ENCODE measurements at places on chromosomes 13 and 19. TPM values are rescaled to one million over a fixed set of nuclear protein-coding genes. Genes with fewer than 3 reads are reported as not detected.

The C19orf67 gene
- not detected for total RNA-seq

The KMT2B gene
- total RNA-seq, result 7.1 TPM

The GPR4 gene
- 0.36 TPM for total RNA-seq

DNA sequence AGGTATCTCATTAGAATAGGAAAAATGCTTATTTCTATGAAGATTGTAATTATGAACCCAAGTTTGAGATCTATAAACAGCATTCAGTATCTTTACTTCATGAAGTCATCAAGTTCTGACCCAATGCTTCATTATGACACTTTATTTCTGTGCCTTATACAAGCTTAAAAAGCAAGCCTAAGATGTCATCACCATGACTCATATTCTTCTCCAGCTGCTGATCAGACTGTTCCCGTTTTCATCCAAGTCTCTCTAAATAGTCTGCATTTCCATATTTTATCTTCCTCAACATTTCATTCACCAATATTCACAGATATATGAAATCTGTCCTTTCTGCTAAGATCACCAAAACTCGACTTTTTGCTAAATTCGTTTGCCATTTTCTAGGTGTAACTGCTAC, 1247.2 kb upstream of the PRR20A start:
- DNase-seq, result no peak

The ZNF528 gene
- total RNA-seq, result 106 TPM

DNA sequence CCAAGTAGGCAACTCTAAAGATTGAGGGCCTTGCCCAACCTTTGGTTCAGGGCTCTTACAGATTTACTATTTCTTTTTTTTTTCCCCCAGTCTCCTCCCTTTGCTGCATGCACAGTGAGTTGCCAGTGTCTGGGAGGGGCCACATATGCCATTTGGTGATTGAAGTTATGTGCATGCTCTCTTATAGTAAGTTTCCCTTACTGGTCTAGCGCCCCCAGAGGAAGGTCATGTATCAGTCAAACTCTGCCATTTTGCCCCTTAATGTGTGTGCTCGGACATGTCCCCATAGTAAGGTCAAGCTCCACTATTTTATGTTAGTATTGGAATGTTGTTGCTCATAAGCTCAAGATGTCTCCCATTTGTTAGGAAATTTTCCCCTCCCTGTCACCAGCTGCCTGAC, 1138.0 kb upstream of the SLC10A2 start:
- DNase-seq, result no peak

The MEIS3 gene
- total RNA-seq, result 36.2 TPM

The DMKN gene
- 4.2 TPM for total RNA-seq

- no peak for DNase-seq
Observed at GRCh38 chr13:44241638-44242037, 132.0 kb upstream of the SERP2 start.

- no peak for DNase-seq
Observed at GRCh38 chr19:50562329-50562728, 5.9 kb downstream of the LRRC4B start.

DNA sequence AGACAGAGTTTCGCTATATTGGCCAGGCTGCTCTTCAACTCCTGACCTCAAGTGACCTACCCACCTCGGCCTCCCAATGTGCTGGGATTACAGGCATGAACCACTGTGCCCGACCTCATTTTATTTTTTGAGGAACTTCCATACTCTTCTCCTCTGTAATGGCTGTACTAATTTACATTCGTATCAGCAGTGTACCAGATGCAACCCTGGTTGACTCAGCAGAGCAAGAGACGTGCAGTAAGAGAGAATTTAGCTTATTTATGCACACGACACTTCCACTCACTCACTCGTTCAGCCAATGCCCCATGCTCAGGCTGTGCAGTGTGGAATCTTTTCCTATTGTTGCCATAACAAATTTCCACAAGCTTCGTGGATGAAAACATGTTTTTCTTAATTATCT, 6.9 kb downstream of the KIR3DL3 start:
- no peak for DNase-seq

The SERPINE3 gene
- 0.27 TPM for total RNA-seq

- DNase-seq, result no peak
Observed at GRCh38 chr13:24495151-24495729, 17.3 kb downstream of the PARP4 start.

The CGB3 gene
- not detected for total RNA-seq

The KCNN4 gene
- 0.36 TPM for total RNA-seq

- no peak for DNase-seq
Observed at GRCh38 chr13:81987159-81987558, 1646.2 kb upstream of the SPRY2 start.

- DNase-seq, result no peak
Observed at GRCh38 chr19:42207767-42208271, 9.7 kb downstream of the DEDD2 start.

GRCh38 chr19:9877780-9878510, 42.8 kb downstream of the PIN1 start:
- no peak for DNase-seq

GRCh38 chr13:26653310-26653709, 95.8 kb downstream of the WASF3 start:
- no peak for DNase-seq

The IFNL1 gene
- not detected for total RNA-seq

The CEBPA gene
- 2.2 TPM for total RNA-seq

DNA sequence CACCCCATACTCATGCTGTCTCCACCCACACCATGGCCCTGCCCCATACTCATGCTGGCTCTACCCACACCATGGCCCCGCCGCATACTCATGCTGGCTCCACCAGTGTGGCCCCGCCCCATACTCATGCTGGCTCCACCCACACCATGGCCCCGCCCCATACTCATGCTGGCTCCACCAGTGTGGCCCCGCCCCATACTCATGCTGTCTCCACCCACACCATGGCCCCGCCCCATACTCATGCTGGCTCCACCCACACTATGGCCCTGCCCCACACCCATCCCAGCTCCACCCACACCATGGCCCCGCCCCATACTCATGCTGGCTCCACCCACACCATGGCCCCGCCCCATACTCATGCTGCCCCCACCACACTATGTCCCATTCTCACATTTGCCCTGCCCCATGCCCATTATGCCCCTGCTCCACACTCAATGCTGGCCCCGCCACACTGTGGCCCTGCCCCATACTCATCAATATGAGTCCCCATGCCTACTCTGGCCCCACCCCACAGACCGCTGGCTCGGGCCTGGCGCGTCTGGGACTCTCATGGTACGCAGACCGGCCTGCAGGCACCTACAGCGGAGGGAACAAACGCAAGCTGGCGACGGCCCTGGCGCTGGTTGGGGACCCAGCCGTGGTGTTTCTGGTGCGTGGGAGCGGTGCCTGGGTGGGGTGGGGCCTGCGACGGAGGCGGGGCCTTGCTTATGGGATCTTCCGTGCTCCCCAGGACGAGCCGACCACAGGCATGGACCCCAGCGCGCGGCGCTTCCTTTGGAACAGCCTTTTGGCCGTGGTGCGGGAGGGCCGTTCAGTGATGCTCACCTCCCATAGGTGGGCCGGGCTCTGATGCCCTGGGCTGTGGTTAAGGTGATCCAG, 3.7 kb upstream of the ARHGAP45 start:
- no peak for DNase-seq

The ERICH6B gene
- 0.27 TPM for total RNA-seq

The PTH2 gene
- not detected for total RNA-seq

GRCh38 chr19:9354651-9355050, 8.2 kb upstream of the ZNF177 start:
- DNase-seq, result no peak

GRCh38 chr19:29439021-29439420, 86.8 kb upstream of the VSTM2B start:
- no peak for DNase-seq
